ENCODE measurements at places on chromosomes 7 and 10.

DNA sequence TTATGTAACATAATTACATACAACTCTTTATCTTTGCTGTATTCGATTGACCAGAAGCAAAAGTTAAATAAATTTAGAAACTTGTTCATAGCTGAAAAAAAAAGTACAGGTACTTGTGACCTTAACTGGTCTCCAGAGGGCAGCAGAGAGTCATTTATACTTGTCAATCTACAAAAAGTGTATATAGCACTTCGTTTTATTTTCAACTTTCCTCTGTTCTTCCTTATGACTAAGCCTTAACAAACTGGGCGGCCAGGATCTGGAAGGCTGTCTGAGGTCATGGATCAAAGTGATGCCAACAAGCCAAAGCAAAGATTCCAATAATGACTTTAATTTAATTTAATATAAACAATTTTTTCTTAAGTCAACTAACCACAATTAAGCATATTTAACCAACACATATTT, 29.8 kb downstream of the C10orf67 start:
- H3K27ac ChIP-seq, result no peak overlapping the region
- peak; percentile 49 for DNase-seq
- peaks cover 12% of the 10 kb centered on the region for H3K27me3 ChIP-seq
- no peaks in the 10 kb centered on the region for H3K4me1 ChIP-seq
- H3K4me3 ChIP-seq, result no peak overlapping the region
- H3K36me3 ChIP-seq, result no peaks in the 10 kb centered on the region

DNA sequence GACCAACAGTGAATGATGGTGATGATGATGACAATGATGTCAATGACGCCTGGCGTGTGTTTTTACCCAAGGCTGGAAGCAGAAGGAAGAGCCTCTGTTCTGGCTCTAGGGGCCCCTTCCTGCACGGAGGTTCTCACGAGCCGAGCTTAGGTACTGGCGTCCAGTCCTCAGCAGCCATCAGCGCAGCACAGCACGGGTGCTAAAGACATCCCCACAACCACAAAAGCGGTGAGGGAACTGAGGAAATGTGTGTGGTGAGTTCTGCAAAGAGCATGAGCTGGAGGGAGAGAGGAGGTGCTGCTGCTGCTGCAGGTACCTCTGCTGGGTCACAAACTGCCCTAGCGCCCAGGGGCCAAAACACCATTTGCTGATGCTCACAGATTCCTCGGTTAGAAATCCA, 81.6 kb downstream of the SFMBT2 start:
- no peaks in the 10 kb centered on the region for H3K27me3 ChIP-seq
- H3K4me3 ChIP-seq, result no peak overlapping the region
- peak; percentile 79 for DNase-seq
- H3K27ac ChIP-seq, result no peak overlapping the region

- no peak within 1 kb of the TSS for H3K4me3 ChIP-seq
- H3K27ac ChIP-seq, result no peak within 1 kb of the TSS
- H3K4me1 ChIP-seq, result peaks cover 22% of the 10 kb centered on the region
- no peaks in the 10 kb centered on the region for H3K27me3 ChIP-seq
- no peak for DNase-seq
- peaks cover 10% of the 10 kb centered on the region for H3K36me3 ChIP-seq
Observed at GRCh38 chr7:100573691-100574361, at the start of gene SAP25. TSS of gene SAP25 (minus strand) at chr7:100573900. CDS start at chr7:100573742, 158 bp downstream.

GRCh38 chr10:810351-810846, 120.9 kb upstream of the DIP2C start:
- no peak overlapping the region for H3K4me3 ChIP-seq
- H3K27me3 ChIP-seq, result no peaks in the 10 kb centered on the region
- H3K4me1 ChIP-seq, result peaks cover 6% of the 10 kb centered on the region

DNA sequence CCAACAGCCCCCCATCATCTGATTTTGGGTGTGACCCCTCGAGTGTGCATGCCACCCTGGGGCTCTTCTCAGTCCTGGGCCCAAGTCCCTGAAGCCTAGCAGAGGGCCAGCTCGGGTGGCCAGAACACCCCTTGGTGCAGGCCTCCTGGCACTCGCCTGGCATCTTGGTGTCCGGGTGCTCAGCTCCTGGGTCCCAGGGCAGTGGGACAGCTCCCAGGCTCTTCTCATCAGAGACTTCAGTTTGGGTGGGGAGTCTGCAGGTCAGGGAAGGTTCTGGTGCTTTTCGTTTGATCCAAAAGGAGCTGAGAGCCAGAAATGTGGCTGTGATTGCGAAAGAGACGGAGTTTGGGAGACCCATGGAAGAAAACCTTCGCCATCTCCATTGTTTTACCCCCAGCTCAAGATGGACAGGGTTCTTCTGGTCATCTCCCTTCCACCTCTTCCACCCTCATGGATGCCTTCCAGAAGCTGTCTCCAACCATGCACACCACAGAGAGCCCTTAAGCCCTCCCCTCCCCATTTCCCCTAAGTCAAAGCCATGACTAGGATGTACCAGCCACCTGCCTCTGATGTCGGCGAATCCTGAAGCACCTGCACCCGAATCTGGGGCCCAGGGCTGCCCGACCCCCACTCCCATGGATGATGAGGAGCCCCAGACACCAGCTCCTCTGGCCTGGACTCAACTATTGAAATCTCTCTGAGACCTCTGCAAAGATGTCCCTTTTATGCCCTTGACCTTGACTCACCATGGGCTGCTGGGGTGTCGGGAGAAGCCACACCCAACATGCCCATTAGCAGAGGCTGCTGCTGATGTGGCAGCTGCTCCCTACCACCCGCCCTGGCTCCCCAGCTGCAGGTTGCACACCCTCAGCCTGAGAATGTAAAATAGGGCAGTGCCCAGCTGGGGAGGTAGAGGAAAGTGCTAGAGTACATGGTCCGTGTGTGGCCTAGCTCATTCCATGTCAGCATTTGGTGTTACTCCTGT, 55.3 kb downstream of the ADCYAP1R1 start:
- no peaks in the 10 kb centered on the region for H3K4me1 ChIP-seq
- no peak for DNase-seq
- H3K27ac ChIP-seq, result no peak overlapping the region
- H3K4me3 ChIP-seq, result no peak overlapping the region
- H3K27me3 ChIP-seq, result no peaks in the 10 kb centered on the region

GRCh38 chr7:39540320-39540719, 25.9 kb upstream of the YAE1 start:
- H3K27ac ChIP-seq, result no peak overlapping the region
- no peaks in the 10 kb centered on the region for H3K36me3 ChIP-seq
- no peak overlapping the region for H3K4me3 ChIP-seq
- DNase-seq, result no peak
- peaks cover 13% of the 10 kb centered on the region for H3K27me3 ChIP-seq
- H3K4me1 ChIP-seq, result no peaks in the 10 kb centered on the region

Data from activated CD8-positive, alpha-beta memory T cell treated with anti-CD3 and anti-CD28 coated beads, Interleukin-2, amount 10 ng/mL, durations not matched to agents 7 days and 5 days (primary cell).